ENCODE measurements at places on chromosomes 2 and 18.
A peak's percentile ranks its signal among the peaks of the same experiment; 100 is the strongest.

GRCh38 chr18:8703092-8703709 is 2.2 kb upstream of the MTCL1 start:
- no peak for DNase-seq

DNA sequence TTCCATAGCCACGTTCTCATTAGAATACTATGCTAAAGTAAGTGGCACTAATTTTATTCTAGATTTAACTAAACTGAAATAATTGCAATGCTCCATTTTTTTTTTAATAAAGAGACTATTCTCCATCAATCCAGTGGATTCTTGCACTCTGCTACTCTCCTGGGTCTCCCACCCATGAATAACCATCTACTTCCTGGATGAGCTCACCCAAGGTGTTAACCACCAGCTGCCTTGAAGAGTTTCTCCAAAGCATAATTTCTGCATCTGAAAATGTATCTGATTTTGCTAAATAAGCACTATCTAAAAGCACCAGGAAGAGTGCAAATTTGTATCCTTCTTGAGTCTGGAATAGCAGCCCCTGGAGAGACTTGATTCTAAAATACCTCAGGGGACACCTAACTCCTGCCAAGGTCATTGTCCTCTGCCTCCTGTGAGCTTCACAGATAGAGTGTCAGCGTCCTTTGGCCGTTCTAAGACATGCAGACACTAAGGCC is 41.6 kb upstream of the SH3BP4 start:
- no peak for DNase-seq

DNA sequence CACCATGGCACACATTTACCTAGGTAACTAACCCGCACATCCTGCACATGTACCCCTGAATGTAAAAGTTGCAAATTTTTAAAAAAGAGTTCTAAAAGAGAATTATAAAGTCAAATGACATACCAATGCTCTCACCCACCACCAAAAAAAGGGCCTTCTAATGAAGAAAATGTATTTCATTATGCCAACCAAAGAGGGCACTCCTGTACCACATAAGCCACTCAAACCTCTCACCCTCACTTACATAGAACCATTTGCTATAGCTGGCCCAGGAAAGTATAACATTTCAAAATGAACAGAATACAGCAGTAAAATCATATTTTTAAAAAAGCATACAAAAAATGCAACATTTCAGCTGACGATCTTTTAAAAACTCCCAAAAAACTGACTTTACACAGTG is 241.5 kb upstream of the PKDCC start:
- no peak for DNase-seq

DNA sequence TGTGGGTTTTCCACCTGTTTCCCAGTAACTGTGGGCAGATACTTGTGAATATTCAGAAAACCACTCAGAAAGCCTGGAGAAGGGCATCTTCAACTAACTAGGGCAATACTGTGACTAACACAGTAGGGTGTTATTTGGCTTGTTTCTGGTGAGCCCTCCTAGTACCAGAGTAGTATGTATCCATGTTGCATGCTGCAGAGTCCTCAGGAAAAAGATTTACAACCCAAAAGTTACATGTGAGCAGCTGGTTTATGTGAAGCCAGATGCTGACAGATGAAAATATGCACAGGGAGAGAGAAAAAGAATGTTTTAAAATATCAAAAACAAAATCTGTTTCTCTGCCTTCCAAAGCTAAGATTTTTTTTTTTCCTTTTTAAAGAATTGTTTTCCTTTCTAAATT is 333.2 kb upstream of the UBE2E3 start:
- DNase-seq: no peak

DNA sequence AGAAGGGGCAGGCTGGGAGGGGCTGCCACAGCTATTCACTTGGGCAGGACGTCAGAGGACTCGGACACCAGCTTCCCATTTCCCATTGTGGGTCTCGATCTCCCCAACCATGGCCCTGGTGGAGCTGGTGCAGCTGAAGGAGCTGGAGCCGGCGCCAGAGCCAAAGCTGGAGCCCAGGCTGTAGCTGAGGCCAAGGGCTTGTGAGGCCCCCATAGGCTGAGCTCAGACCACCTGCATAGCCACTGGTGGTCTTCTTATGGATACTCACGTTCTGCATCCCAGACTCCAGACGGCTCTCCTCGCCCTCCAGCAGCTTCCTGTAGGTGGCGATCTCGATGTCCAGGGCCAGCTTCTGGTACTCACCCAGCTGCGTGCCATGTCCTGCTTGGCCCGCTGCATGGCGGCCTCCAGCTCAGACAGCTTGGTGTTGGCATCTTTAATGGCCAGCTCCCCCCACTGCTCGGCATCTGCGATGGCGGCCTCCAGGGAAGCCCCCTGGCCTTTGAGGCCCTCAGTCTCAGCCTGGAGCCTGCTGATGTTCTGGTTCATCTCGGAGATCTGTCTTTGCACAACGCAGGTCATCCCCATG is 6.0 kb upstream of the CDK5R2 start:
- DNase-seq: no peak

- no peak for DNase-seq
Measured at GRCh38 chr2:237786936-237787335, 11.6 kb upstream of the RBM44 start.

- no peak for DNase-seq
Measured at GRCh38 chr2:204706939-204707338, 161.7 kb downstream of the PARD3B start.

DNA sequence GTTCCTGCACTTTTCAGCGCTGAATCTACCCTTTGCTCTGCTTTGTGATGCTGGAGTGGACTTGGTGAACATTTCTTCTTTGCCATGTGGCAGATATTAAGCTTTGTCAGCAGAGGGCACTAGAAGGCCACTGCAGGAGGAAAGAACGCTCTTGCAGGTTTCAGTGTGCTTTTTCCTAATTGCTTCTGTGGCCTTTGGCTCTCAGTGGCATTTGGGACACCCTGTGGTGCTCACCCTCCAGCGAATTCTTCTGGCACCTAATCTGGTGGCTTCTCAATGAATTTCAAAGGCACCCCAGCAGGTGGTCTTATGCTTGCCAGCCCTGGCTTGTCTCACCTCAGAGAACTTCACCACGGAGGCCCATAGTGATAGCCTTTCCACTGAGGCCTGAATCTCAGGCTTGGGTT is 146.7 kb downstream of the MYO3B start:
- no peak for DNase-seq

DNA sequence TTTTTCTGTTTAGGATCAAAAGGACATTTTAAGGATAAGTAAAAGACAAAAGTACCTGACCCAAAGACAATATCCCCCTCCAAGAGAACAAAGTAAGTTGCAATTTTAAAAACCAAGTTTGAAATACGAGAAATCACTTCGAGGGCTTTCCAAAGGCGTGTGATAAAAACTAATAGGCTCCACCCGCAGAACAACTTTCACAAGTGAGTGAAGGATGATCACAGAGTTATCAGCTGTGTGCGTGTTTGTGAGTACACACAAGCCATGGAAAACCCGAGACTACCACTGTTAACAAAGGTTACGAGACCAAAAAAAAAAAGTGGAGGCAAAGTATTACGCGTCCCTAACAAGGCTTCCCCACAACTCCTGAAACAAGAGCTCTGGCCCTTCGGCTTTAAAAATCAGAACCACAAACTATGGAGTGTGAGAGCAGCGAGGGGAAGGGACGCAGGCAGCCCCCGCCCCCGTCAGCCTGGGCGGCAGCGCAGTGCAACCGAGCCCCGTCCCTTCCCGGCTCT is 719 bp downstream of the SMAD2 start:
- DNase-seq: no peak

GRCh38 chr18:56175330-56176001 is 462.9 kb downstream of the TXNL1 start:
- no peak for DNase-seq

DNA sequence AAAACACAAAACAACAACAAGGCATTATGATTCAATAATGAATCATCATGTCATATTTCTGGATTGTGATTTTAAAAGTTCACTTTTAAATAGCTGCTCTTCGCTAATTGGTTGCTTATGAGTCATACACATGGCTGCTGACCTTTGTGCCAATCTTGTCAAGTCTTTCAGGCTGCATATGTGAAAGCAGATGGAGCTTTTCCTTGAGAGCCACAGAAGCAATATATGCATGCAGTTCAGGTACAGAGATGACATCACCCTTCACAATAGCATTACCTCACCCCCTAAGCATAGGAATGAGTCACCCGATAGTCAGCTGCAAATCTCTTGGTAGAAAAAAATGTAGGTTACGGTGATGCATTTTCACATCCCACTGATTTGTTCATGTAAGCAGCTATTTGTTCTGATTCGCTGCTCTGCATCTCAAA is 27.2 kb downstream of the EIF2AK3 start:
- peak; percentile 19 for DNase-seq

Data from CD8-positive, alpha-beta memory T cell (primary cell).